ENCODE measurements at places on chromosomes 2 and 18.
A peak's percentile ranks its signal among the peaks of the same experiment; 100 is the strongest.

- DNase-seq = peak; percentile 95
These were observed 37.5 kb upstream of the ZNF385B start for GRCh38 chr2:179898873-179899272.

DNA sequence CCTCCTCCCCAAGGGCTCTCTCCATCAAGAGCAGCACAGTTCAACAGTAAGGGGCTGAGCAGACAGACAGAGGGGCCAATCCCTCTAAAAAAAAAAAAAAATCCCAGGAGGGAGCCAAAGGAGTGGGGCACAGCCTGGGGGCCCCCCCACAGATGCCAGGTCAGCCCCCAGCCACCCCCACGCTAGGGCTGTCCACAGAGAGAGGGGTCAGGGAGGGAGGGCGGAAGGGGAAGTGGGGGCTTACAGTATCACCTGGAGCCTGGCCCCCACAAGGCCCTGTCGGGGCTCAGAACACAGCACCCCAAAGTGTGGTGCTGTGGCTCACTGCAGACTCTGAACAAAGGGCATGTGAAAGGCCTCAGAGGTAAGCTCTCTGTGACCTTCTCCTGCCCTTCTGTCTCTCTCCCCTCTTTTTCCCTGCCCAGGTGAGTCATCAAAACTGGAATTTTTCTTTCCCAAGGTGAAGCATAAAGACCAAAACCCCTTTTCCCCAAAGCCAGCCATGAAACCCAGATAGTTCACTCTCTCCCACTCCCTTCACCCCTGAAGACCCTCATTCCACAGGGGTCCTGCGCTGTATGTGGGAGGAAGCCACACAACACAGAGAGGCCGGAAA lies 13.9 kb downstream of the BIN1 start:
- DNase-seq = no peak

GRCh38 chr2:64106481-64106880 lies 37.7 kb downstream of the PELI1 start:
- no peak for DNase-seq

DNA sequence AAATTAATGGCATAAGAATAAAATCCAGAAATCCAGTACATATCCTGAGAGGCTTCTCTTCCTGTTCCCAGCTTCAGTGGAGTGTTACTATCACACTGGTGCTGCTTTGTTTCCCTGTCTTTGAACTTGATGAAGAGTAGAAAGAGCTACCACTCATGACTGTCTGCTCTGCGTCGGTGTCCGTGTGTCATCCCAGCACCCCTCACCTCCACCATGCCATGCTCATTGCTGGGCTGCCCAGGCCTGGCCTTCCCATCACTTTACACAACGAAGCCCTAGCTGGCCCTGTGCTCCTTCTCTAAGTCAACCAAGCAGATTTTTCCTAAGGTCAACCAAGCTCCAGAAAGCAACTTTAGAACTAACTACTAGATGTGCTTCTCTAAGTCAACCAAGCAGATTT lies 215.4 kb downstream of the DOK6 start:
- DNase-seq = no peak

- no peak for DNase-seq
These were observed 750.5 kb downstream of the LRP1B start for GRCh38 chr2:141380008-141380979.

DNA sequence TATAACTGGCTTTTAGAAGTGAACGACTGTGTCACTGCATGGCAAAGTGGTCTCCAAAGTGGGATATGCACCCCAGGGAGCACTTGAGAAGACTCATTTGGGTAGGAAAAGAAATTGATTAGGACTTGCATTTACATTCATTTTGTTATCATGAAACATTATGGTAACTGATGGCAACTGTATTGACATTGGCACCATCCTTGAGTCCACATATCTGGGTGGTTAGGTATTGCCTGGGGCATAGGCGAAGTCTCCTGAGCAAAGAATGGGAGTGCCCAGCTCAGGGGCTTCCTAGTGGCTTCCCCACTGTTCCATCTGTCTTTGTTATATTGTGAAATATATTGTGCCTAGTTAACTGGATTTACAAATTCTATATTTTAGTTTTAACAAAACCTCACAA lies 29.2 kb downstream of the SPATS2L start:
- no peak for DNase-seq

DNA sequence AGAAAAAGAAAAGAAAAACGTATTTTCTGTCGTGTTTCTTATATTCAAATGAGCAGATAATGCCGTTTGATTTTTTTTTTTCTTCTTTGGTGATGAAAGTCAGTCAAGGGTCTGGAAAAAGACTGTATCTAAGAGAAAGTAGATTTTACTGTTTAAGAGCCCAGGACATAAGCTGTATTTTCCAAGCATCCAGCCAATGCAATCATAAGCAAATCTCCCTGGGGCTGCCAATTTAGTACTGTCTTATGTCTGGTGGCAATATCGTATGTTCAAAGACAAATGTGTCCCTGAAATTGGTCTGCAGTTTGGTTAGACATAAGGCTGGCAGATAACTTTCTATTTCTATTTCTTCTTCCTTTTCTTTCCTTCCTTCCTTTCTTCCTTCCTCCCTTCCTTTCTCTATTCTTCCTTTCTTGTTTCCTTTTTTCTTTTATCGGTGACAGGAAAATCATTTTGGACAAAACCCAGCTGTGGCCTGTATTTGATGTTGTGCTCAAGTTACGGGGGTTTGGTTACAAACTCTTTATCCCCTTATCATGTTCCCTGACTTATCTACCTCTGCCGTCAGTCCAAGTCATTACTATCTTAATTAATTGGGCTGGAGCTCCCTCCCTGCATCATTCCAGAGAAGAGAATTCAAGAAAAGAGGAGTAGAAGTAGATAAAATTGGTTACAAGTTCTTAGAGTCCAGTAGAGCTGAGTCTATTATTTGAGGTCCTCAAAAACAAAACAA lies 683.4 kb upstream of the FSHR start:
- no peak for DNase-seq

DNA sequence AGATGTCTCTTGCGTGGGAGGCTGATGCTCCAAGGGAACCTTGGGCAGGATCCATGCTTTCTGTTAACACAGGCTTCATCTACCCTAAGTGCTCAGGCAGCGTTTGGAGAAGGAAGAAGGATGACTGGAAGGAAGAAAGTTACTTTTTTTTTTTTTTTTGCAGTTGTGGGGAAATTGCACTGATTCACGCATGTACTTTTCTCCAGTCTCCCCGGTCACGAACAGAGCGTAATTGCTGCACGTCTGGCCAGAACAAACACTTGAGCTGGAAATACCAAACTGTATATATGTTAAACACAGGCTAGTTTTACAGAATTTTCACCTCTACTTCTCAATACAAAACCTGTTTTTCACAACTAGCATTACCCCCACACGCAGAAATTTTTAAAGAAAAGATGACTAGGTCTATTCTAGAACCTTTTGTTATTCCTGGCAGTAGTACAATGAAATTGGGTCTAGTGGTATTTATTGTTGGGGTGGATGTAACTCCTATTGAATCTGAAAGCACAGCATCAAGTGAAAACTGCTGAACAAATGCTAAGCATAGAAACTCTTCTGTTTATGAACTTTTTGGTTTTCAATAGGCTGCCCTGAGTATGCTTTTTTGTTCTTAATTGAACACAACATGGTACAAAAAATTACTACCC lies 9.3 kb upstream of the SCYGR5 start:
- DNase-seq = no peak

GRCh38 chr2:36329251-36329650 lies 26.3 kb upstream of the CRIM1 start:
- no peak for DNase-seq

- DNase-seq = no peak
These were observed 420.1 kb upstream of the ZNF804A start for GRCh38 chr2:184178229-184178628.

GRCh38 chr2:27314709-27315108 lies 6.5 kb upstream of the UCN start:
- DNase-seq = no peak

GRCh38 chr2:37085731-37086147 lies 1.4 kb downstream of the GPATCH11 start:
- no peak for DNase-seq

DNA sequence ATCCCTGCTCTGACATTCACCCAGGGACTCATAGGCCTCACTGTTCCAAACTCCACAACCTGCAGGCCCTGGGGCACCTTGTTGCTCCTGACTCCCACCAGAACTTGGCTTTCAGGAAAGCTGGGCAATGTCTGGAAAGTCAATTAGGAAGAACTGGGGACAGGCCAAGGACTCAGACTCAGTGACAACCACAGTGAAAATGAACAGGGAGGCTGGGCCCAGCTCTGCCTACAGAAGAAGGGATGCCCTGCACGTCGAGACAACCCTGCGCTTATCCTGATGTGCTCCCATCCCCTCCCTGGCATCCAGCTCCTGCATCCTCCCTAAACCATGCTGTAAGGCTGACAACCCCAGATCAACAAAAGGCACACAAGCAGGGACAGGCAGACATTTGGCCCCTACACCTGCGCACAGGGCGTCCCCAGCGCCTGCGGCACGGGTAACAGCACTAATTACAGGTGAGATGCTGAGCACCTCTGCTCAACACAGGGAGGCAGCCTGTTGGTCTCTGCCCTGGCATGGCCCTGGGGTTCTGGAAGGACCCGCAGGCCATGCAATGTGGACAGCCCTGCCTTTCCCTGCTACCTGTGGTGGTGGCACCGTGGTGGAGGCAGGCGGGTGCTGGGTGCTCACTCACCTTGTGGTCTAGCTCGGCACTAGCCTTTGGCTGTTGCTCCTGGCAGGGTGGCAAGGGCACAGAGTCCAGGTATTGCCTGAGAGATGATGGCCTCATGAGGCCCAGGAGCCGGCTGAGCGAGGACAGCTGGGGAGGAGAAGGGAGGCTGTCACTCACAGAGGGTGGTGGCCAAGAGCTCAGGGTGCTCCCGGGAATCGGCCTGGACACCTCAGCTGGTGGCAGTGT lies 23.6 kb upstream of the SEMA4C start:
- no peak for DNase-seq

DNA sequence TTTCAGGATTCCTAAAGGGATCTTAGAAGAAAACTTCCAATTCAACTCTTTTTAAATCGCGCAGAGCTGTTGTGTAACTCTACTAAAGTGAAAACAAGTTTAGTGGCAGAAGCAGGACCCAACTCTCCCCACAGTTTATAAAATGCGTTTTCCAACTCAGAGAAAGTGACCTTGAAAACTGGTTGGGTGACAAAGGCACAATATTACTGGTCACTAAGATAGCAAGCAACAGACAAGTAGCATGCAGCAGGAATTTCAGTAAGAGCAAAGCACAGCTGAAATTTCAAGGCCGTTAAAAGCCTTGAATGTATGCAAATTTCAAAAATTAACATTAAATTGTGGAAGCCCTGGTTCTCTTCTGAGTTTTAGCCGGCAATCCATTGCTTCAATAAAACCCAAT lies 66.9 kb downstream of the STK39 start:
- no peak for DNase-seq

- no peak for DNase-seq
These were observed 617 bp upstream of the ALPG start for GRCh38 chr2:232405943-232406510.

DNA sequence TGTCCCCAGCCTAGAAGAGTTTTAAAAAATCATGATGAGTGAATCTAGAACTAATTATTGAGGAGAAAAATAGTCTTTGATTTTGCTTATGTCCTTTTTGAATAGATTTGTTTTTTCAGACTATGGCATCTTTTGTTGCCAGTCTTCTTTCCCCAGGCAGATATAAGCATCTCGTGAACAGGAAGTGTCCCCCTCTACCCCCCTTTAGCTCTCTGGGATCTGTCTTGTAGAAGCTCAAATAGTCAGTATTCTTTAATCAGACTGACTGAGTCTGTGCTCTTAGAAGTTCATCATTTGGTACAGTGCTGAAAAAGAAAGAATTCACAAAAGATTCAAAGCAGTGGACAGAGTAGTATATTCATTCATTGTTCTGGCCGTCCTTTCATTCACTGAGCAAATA lies 10.4 kb downstream of the PRKCE start:
- DNase-seq = no peak

DNA sequence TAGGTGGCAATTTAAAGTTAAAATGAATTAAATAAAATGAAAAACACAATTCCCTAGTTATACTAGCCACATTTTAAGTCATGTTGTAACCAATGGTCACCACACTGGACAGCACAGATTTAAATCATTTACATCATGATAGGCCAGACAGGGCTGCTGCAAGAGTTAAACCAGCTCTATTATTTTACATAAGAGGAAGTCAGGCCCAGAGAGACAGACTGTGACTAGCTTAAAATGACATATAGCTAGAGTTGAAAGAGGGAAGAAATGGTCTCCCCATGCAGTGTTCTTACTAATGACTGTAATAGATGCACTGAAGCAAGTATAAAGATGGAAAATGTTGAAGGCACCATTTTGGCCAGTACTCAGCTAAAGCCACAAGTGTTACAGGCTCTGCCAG lies 69.6 kb downstream of the SLC66A3 start:
- DNase-seq = no peak

GRCh38 chr2:175853616-175853890 lies 148.5 kb downstream of the LNPK start:
- DNase-seq = no peak

- DNase-seq = no peak
These were observed 11.2 kb upstream of the IKZF2 start for GRCh38 chr2:213162516-213163118.

DNA sequence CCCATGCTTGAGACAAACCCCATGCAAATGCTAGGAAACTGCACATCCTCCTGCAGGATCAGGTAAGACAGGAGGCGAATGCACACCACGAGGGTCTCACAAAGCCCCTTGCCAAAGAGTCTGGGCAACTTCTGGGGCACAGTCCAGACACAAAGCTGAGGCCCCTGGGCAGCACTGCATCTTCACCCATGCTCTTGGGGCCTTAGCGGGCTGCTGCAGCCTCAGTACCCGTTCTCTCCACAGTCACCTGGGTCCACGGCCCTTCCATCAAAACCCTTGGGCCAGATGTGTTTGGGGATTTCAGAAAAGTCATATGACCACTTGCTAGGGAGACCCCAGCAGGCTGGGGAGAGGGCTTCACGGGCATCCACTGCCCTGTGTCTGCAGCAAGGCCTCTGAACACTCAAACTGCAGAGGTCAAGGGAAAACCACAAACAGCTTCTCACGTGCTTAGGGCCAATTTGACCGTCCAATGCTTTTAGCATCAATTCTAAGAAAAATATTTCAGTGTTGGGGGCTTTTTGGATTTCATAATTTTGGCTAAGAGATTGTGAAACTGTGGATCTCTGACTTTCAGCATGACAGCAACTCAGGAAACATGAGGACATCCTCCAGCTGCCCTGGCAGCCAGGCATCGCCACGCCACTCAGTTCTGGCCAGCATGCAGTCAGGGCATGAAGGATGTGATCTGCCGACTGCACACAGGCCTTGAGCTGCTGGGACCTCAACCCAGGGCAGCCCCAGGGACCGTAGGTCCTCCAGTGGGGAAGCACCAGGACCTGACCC lies 20.0 kb downstream of the PASK start:
- DNase-seq = no peak

DNA sequence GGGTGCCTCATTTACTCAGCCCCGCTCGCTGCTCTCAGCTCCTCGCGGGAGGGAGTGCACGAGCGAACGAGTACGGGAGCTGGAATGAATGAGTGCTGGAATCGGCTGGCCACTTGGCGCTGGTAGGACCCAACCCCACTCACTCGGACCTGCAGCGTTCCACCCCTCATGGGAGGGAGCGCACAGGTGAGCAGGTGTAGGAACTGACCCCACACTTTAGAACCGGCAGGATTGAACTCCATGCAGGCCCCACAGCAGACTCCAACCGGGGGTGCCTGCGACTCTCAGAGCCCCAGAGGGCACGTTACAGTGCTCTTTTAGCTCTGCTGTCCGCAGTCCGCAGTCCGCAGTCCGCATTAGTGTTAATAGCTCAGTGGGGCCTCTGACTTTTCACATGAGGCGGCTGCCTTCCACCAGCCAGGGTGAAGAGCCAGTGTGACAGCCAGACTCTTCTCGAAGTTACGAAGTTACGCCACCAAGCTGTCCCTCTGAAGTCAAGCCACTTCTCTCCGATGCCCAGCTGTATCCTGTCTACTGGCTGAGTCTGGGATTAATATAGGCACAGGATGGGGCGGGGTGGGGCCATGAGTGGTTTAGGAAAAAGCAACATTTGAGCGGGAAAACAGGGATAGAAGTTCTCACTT lies 102.7 kb upstream of the ARHGAP15 start:
- DNase-seq = no peak
